ENCODE measurements at places on chromosomes 2 and 18. TPM values are rescaled to one million over a fixed set of nuclear protein-coding genes. Genes with fewer than 3 reads are reported as not detected.

DNA sequence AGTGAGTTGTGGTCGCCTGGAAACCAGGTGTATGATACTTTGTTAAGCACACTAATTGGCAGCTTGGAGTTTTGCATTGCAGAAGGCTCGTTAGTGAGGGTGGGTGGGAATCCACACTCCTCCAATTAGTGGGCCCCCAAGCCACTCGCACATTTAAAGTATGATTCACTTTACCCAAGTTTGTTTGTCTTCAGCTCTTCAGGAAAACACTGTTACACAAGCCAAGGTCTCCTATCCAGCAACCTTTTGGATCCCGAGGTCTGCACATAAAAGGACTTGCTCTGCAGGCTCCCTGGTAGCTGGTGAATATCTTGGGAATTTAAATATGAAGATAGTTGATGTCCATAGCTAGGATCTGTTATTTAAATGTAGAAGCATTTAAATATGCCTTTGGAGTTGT, 66.1 kb downstream of the NPAS2 start:
- no peak for DNase-seq

KIAA2012 gene
- not detected for total RNA-seq

PAX3 gene
- 4.1 TPM for total RNA-seq

AFF3 gene
- total RNA-seq: 113 TPM

GRCh38 chr2:43240766-43241150, 14.4 kb upstream of the ZFP36L2 start:
- DNase-seq: no peak

DNA sequence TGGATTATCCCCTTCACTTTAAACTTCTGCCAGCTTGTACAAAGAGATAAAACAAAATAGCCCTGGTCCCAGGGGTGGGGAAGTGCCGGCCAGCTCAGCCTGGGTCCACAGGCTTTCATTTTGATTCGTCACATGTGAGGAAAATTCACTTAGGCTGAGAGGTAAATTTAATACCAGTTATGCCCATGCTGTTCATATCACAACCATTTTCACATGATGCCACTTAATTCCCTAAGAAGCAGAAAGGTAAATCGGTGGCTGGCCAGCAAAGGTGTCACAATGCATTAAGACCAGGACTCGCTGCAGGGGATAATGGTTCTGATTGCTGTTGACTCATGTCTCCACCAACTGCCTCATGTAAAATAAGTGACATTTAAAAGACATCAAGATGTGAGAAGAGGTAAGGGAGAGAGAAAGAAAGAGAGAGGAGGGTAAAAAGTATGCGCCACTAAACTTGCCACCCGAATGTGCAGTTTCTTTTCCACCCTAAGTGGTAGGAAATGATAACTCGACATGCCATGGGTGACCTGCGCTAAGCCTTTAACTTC, 261.0 kb upstream of the SIX3 start:
- no peak for DNase-seq

DNA sequence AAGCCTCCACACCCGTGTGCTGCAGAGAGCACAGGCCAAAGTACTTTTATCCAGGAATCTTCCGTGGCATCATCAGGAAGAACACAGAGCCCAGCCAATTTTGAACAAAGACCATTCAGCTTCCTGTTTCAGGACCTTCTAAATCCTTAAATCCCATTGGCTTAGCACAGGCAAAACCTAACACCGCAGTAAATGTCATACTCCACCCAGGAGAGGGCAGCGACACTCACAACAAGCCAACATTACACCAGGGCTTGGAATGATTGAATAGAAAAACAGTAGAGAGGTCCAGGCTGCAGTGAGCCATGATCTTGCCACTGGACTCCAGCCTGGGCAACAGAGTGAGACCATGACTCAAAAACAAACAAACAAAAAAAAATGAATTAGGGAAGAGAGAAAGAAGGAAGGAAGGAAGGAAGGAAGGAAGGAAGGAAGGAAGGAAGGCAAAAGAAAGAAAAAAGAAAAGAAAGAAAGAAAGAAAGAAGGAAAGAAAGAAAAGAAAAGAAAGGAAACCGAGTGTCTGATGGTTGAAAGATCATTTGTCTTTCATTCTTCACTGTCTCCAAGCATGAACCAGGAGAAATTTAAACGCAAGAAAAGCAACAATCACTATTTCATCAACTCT, 144.6 kb upstream of the SATB2 start:
- DNase-seq: no peak

- peak; percentile 84 for DNase-seq
These were observed 27.9 kb downstream of the GPC1 start for GRCh38 chr2:240463274-240463865.

DNA sequence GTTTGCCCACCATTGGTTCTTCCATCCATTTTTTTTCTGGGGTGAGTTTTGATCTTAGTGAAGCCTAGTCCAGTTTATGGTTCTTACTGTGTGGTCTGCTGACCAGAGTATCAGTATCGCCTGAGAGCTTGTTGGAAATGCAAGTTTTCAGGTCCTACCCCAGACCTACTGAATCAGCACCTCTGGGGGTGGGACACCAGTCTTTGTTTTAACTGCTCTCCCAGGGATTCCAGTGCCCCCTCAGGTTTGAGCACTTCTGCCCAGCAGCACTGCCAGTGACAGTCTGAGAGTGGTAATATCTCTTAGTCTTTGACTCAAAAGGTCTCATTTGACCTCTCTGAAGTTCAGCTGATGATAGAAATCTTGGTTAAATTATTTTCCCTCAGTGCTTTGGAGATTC, 269.3 kb downstream of the ALPK2 start:
- DNase-seq: no peak

- DNase-seq: no peak
These were observed 90.2 kb upstream of the DNAJC10 start for GRCh38 chr2:182625814-182626213.

DNA sequence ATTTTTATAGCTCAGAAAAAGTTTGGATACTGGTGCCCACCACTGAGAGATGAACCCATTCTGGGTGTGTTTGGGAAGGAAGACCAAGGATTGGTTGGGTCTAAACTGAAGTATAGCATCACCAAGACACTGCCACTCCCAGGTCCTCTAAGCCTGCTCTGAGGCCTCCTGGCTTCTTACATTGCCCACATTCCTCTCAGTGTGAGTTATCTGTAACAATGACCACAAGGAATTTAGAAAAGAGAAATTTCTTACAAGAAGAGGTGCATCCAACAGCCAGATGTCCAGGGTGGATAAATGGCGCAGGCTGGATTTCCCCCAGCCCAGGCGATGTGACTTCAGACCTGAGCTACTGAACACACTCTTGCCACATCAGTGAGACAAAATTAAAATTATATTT, 1.6 kb upstream of the GPR45 start:
- no peak for DNase-seq

LINC00305 gene
- total RNA-seq: not detected

RUFY4 gene
- total RNA-seq: not detected

DNA sequence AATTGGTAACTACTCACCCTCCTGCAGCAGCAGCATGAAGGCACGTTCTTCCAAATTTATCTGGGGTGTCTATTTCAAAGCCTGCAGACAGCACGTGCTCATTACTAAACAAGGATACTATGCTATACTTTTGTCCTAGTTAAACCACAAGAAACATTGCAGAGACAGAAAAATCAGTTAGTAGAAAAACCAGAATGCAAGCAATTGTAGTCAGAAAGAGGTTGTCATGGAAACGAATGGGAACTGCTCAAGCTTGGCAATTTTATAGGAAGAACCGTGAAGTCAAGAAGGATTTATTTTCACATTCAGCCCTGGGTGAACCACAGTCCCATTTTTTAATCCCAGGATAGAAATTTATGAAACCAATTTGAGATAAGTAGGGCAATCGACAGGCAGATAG, 162.2 kb upstream of the PGAP1 start:
- DNase-seq: no peak

GRCh38 chr2:128784626-128785306, 466.1 kb upstream of the HS6ST1 start:
- no peak for DNase-seq

GRCh38 chr18:5150894-5151293, 46.2 kb downstream of the AKAIN1 start:
- no peak for DNase-seq

DNA sequence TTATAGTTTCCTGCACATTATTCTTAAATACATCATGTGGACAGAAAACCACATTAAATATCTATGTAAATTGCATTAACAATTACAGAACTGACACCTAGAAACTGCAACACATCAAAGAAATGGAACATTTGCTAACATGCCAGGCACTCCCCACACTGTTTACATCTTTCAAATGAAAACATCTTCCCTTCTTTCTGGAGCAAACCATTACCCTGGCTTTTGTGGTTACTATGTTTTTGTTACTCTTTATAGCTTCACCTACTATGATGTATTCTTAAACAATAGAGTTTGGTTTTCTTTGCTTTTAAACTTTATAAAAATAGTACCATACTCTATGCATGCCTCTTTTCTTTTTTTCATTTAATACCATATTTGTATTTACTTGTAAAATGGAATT, 1894.5 kb upstream of the CELF4 start:
- DNase-seq: no peak

- no peak for DNase-seq
These were observed 239.8 kb downstream of the EN1 start for GRCh38 chr2:118607641-118608040.
